SK-N-SH (cell line): ENCODE measurements at places on chromosomes 7 and 10.

DNA sequence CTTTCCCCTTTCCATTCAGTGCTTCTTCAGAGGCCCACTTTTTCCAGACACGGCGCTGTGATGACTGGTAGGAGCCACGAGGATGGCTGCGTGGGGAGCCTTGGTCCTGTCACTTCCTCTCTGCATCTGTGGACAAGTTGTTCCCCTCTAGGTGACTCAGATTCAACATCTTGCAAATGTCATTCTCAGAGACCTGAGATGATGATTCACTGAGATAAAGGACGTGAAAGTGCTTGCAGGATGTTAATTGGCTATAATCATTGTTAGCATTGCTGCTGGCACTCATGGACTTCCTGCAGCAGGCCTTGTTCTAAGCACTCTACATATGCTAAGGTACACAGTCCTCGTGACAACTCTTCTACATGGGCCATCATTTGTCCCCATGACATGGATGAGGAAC is 489.8 kb upstream of the ZMIZ1 start:
- no peak for DNase-seq

DNA sequence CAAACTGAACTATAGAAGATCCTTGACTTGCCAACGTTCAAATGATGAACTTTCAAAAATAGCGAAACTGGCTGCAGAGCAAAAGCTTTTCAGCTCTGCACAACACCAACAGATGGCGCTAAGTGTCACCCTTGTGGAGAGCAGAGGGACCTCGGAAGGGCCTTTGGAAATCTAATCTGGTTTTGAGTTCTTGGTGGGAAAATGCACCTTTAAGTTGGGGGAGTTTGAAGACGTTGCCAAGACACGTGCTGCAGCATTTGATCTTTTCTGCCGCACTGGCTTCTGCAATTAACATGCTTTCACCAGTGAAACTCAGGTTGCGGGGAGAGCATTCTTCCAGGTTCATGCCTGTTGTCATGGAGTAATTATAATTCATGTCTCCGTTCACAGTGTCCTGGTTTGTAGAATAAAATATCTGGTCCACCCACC is 26.3 kb upstream of the WDR11 start:
- peak; percentile 33 for DNase-seq

DNA sequence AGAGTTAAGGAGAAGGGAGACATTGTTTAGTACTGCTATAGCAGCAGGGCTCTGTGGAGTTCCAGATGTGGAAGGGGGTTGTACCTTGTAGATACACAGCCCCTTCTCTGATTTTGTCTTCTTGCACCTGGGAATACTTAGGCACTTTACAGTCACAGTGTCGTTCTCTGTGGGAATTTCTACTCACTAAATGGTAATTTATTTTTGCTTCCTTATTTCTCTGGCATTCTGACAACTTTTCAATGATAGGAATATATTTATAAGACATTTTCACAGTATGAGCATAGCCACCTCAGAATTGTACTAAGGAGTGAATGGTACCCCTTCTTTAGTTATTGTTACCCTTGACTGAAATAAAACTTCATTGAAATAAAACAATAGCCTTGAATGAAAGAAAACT is 132.8 kb downstream of the SUGCT start:
- no peak for DNase-seq

GRCh38 chr10:72840319-72840718 is 53.2 kb upstream of the OIT3 start:
- no peak for DNase-seq

DNA sequence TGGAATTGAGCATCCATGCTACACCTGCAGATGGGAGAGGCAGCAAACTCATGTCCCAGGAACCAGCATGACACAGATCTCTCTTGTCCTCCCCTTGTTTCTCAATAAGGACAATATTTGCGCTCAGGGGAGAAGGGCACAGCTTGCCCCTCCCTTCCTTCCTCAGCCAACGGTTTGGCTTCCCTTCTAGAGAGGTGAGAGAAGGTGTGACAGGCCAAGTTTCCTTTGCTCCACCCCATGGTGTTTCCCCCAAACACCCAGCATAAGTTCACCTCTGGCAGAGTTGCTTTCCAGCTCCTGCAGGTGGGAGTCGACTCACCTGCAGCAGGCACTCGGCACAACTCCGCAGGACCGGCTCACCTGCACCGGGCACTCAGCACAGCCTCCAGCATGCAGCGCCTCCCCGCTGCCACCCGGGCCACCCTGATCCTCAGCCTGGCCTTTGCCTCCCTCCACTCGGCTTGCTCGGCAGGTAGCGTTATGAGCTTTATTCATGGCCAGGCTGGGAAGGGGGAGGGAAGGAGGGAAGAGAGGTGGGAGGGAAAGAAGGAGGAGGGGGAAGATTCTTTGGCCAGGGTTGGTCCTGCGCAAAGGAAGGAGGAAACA is at the start of the genes ATP6V0A4 and TMEM213:
TSS of gene ATP6V0A4 (minus strand) at position 482 of the 606 bp plus-strand sequence. CDS start 26,949 bp downstream, outside the sequence.
TSS of gene TMEM213 (plus strand) at position 280 of the 606 bp plus-strand sequence. CDS start at position 391, 111 bp downstream.
- no peak for DNase-seq

- DNase-seq: no peak
Observed at GRCh38 chr10:104666106-104666505, 25.0 kb downstream of the SORCS3 start.

- DNase-seq: no peak
Observed at GRCh38 chr10:48740988-48741387, 56.3 kb downstream of the WDFY4 start.
